ENCODE measurements at places on chromosomes 13 and 19.
A peak's percentile ranks its signal among the peaks of the same experiment; 100 is the strongest.

GRCh38 chr13:32940601-32941000, 75.6 kb upstream of the KL start:
- peak; percentile 74 for DNase-seq

GRCh38 chr19:39264306-39265290, 3.6 kb upstream of the IFNL2 start:
- DNase-seq, result peak; percentile 27

- DNase-seq, result no peak
Measured at GRCh38 chr19:19149435-19149834, 11.2 kb upstream of the TMEM161A start.

DNA sequence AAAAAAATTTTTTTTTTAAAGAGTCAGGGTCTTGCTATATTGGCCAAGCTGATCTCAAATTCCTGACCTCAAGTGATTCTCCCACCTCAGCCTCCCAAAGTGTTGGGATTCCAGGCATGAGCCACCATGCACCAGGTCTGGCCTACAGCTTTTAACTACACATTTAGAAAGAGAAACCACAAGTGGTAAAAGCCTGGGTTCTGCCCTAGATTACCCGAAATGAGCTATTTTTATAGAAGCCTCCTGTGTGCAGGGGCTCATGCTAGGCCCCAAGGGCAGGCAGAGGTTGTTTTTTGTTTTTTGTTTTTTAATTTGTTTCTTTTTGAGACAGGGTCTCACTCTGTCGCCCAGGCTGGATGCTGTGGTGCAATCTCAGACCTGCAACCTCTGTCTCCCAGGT, 14.0 kb upstream of the MYADM start:
- DNase-seq, result no peak

GRCh38 chr13:33825083-33825482, 7.1 kb downstream of the RFC3 start:
- DNase-seq, result no peak

- DNase-seq, result no peak
Measured at GRCh38 chr19:36120984-36121358, 5.7 kb downstream of the TBCB start.

- no peak for DNase-seq
Measured at GRCh38 chr13:41382431-41382830, 71.4 kb downstream of the NAA16 start.

DNA sequence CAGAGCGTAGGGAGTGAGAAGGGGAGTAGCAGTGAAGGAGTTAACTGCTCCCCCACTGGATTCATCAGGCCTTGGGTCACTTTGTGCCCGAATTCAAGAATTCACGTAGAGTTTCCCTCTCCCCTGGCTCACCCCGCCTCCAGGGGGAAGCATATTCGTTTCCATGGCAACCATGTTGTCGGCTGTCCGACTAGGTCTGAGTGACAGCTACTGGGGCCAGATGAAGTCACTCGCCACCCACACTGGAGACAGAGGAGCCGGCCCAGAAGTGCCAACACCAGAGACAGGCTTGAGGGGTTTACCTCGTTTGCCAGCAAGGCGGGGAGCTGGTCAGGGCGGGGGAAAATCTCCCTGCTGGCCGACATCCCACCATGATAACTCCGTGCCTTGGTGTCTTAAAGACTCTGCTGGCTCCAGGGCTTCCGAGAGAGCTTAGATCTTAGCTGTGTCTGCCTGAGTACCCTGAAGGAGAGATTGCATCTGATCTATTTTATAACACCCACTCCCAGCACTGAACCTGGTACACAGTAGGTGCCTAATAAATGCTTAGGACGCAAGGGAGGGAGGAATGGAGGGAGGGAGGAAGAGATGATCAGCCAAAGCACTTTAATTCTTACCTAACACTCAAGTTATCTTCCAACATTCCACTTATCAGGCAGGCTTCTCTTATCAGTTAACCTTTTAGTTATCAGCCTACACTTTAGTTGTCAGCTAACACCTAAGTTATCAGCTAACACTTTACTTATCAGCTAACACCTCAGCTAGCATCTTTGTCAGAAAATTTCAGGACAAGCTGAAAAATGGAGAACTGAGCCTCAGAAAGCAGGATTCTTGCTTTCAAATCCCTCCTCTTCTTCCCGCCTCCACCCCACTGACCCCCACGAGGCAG, 57.2 kb upstream of the ZNRF4 start:
- peak; percentile 45 for DNase-seq

DNA sequence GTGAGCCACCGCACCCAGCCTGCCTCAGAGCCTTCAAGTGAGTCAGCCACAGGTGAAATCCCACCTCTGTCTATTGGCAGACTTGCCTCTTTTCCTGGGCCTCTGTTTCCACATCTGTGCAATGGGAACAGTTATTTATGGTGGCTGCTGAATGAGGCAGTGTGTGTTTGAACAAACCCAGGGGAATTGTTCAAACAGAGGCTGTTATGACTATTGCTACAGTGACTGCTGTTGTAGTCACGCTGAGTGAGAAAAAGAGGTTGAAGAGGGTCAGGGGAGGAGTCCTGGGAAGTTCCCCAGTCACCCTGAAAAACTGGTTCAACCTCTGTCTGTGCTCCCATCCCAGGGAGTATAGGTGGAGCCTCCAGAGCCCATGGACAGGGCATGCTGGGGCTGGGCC, at the start of gene CEACAM19:
TSS of gene CEACAM19 (plus strand) at position 83 of the 400 bp plus-strand sequence. CDS start 450 bp downstream, outside the sequence.
- DNase-seq, result no peak

Data from BE2C (cell line).